ENCODE measurements at places on chromosomes 13 and 19. TPM values are rescaled to one million over a fixed set of nuclear protein-coding genes. Genes with fewer than 3 reads are reported as not detected.

Gene MEIOSIN
- total RNA-seq: not detected

Gene CEBPG
- total RNA-seq: 15.4 TPM

Gene SMIM44
- total RNA-seq: not detected

Gene DBP
- 9.8 TPM for total RNA-seq

Gene ATP4A
- total RNA-seq: not detected

DNA sequence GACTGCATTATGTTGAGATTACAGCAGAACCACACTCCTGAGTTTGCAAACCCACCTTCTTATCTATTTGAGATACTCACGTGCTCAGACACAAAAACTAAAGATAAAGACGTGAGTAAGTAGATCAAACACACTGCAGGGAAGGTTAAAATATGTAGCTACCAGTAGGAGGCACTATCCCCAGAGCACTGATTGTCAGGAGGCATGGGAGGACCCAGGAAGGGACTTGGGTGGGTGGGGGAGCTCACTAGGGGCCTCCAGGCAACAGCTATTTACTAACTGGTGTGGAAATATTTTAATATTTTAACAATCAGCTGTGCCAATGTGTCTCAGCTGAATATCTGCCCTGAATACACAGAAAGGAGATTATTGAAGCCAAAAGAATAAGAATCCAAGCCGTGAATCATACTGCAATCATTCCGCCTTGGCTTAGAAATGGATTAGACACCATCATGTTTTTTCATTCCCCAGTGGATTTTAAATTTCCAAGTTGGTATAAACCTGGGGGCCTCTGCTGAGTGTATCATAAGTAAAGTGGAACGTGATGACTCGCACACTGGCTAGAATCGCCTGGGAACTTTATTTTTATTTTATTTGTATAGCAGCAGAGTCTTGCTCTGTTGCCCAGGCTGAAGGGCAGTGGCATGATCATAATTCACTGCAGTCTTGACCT, 73.2 kb upstream of the CACNA1A start:
- H3K27me3 ChIP-seq: no peaks in the 10 kb centered on the region
- no peak overlapping the region for H3K4me3 ChIP-seq
- no peaks in the 10 kb centered on the region for H3K4me1 ChIP-seq
- DNase-seq: no peak
- H3K36me3 ChIP-seq: no peaks in the 10 kb centered on the region
- no peak overlapping the region for H3K27ac ChIP-seq

DNA sequence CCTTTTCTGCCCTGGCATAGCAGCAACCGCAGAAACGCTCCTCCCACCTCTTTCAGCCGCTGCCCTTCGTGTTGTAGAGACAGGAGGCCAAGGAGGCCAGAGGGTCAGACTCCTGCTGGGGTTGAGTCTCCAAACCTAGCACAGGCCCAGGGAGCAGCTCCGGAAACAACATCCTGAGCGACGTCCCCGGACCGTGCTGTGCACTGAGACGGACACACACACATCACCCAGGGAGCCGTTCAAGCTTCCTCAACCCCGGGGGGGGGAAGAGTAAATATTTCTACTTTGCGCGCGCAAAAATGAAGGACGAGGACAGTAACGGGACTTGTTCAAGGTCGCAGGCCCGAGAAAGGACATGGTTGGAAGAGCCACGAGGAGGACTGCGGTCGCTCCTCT, 657 bp downstream of the ZNF550 start:
- peaks cover 20% of the 10 kb centered on the region for H3K4me1 ChIP-seq
- H3K27ac ChIP-seq: peak overlapping the region; percentile 81
- no peaks in the 10 kb centered on the region for H3K27me3 ChIP-seq
- peak; percentile 16 for DNase-seq

DNA sequence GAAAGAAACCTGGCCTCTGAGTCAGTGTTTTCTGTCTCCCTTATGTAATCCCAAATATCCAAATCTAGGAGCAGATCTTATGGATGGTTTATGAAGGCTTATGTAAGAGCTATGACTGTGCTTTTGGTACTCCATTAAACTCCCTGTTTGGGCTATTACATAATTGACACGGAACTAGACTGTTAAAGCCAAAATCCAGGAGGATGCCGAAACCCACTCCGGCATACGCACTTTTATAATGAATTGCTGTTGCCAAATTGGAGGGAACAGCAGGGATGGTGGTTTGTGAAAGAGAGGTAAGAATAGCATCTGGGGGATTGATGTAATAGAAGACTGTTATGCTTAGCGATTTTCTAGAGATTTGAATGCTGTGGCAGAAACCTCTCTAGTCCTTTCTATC, 2.0 kb downstream of the MTUS2 start:
- no peak overlapping the region for H3K4me3 ChIP-seq
- H3K27me3 ChIP-seq: peaks cover 39% of the 10 kb centered on the region
- no peak overlapping the region for H3K27ac ChIP-seq

Gene DAND5
- total RNA-seq: 0.04 TPM

- no peaks in the 10 kb centered on the region for H3K27me3 ChIP-seq
- H3K4me3 ChIP-seq: no peak overlapping the region
- no peak overlapping the region for H3K27ac ChIP-seq
- peaks cover 8% of the 10 kb centered on the region for H3K4me1 ChIP-seq
Observed at GRCh38 chr19:8638078-8638619, 7.7 kb downstream of the NFILZ start.

GRCh38 chr13:21240586-21240985, 64.1 kb downstream of the MRPL57 start:
- H3K36me3 ChIP-seq: no peaks in the 10 kb centered on the region
- no peak overlapping the region for H3K4me3 ChIP-seq
- H3K27ac ChIP-seq: no peak overlapping the region
- DNase-seq: no peak

Gene COMP
- 13.8 TPM for total RNA-seq

DNA sequence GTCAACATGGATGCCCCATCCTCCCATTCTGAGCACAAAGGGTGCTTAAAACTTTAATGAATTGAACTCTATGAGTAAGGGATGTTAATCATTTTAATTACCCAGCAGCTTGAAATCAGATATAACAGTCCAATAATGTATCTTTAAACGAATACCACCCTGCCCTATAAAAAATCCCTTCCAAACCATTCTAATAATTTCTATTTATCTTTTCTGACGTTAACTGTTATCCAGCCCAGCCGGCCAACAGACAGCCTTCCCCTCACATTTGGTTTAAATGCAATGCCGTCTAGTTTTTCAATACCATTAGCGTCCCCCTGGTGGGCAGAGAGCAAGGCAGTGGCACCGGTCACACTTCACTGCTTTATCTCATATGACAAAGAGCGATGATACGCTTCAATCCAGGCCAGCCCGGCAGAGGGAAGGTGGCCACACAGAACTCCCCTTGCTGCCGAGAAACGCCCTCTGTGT, 402.2 kb upstream of the ZNF507 start:
- no peaks in the 10 kb centered on the region for H3K36me3 ChIP-seq
- no peak overlapping the region for H3K4me3 ChIP-seq
- no peak overlapping the region for H3K27ac ChIP-seq
- no peak for DNase-seq
- H3K27me3 ChIP-seq: no peaks in the 10 kb centered on the region

DNA sequence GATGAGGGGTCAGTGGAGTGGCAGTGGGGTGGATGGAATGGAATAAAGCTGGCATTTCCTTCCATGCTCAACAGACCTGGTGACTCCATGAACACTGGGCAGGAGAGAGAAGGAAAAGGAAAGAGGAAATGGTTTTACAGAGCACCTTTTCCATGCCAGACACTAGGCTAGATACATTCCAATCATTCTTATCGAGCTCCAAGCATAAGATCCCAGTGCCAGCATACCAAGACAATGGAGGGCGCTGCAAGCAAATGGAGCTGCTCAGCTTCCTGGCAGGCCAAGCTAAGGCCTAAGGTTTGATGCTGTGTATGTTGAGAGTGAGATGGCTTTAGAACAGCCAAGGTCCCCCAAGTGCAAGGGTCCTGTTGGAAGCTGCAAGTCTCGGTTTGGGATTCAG, 113.2 kb downstream of the HSPH1 start:
- H3K4me3 ChIP-seq: no peak overlapping the region
- H3K36me3 ChIP-seq: no peaks in the 10 kb centered on the region
- H3K4me1 ChIP-seq: peaks cover 17% of the 10 kb centered on the region
- H3K27ac ChIP-seq: no peak overlapping the region
- no peak for DNase-seq

DNA sequence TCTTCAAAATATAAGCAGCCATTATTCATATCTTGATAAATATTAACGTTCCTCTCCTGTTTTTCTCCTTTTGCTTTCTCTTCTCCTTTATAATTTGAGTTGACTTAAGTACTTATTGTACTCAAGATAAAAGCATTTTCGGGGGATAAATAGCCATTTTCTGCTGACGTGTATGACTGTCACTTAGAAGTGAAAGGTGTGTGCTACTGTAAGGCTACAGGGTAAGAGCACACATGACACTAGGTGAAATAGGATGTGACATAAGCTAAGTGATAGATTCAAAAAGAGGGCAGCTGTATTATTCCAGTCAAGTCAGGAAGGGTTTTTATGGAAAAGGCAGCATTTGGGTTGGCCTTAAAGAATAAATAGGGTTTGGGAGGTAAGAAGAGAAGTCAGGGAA, 128.5 kb downstream of the GPC6 start:
- H3K36me3 ChIP-seq: no peaks in the 10 kb centered on the region
- H3K4me1 ChIP-seq: no peaks in the 10 kb centered on the region
- DNase-seq: no peak

DNA sequence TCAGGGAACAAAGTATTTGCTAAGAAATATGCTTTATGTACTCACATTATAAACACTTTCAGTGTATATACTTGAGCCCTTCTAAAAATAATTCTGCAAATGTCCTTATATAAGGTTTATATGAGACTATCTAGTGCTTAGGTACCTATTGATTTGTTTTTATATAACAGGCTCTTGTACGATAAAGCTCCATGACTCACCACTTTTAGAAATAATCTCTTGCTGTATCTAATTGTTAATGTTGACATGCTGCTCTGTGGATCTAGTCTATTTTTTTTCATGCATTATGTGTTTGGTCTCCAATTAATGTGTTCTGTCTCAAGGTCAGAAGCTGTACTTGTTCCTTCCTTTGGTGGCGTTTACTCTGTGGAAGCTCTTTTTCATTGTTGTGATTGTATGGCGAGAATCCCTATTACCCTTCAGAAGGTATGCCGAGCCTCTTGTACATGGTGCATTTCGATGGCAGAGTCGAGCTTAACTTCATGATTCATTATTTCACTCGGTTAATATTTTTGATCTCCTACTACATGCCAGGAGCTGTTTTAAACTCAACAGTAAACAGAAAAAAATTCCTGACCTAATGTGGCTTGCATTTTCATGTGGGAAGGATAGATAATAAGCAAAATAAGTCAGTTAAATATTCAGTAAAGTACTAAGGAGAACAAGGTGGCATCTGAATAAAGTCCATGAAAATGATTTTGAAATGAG, 361.6 kb downstream of the COG6 start:
- no peak overlapping the region for H3K4me3 ChIP-seq
- H3K4me1 ChIP-seq: no peaks in the 10 kb centered on the region
- no peak overlapping the region for H3K27ac ChIP-seq
- no peaks in the 10 kb centered on the region for H3K27me3 ChIP-seq
- no peak for DNase-seq

GRCh38 chr13:51501592-51502152, 48.8 kb upstream of the INTS6 start:
- H3K27me3 ChIP-seq: no peaks in the 10 kb centered on the region
- no peaks in the 10 kb centered on the region for H3K36me3 ChIP-seq
- H3K4me1 ChIP-seq: no peaks in the 10 kb centered on the region
- no peak overlapping the region for H3K27ac ChIP-seq
- H3K4me3 ChIP-seq: no peak overlapping the region
- DNase-seq: no peak

Gene SIAH3
- total RNA-seq: 0.27 TPM

GRCh38 chr13:29270271-29270985, 325.1 kb downstream of the SLC7A1 start:
- DNase-seq: peak; percentile 5
- no peaks in the 10 kb centered on the region for H3K27me3 ChIP-seq
- H3K4me3 ChIP-seq: no peak overlapping the region
- H3K4me1 ChIP-seq: peaks cover 5% of the 10 kb centered on the region
- H3K27ac ChIP-seq: no peak overlapping the region

DNA sequence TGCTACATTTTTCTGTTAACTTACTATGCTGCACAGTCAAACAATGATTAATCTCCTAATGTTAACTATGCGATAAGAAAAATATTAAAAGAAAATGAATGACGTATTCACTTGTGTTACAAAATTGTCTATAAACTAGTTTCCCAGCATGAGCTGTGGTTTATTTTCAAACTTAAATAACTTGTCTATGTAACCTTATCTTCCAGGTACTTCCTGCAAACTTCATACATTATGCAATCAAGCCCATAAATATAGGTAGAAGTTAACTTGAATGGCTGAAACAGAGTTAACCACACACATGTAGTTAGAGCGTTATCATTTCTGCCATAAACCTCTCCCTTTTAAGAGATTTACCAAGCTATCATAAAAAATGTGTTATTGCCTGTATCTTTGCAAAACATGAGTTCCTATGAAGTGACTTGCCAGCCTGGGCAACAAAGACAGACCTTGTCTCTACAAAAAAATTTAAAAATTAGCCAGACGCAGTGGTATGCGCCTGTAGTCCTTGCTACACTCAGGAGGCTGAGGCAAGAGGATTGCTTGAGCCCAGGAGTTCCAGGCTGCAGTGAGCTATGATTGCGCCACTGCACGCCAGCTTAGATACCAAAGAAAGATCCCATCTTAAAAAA, 17.7 kb upstream of the KLF5 start:
- no peaks in the 10 kb centered on the region for H3K4me1 ChIP-seq
- DNase-seq: no peak
- H3K4me3 ChIP-seq: no peak overlapping the region
- H3K27me3 ChIP-seq: no peaks in the 10 kb centered on the region
- no peak overlapping the region for H3K27ac ChIP-seq
- no peaks in the 10 kb centered on the region for H3K36me3 ChIP-seq

DNA sequence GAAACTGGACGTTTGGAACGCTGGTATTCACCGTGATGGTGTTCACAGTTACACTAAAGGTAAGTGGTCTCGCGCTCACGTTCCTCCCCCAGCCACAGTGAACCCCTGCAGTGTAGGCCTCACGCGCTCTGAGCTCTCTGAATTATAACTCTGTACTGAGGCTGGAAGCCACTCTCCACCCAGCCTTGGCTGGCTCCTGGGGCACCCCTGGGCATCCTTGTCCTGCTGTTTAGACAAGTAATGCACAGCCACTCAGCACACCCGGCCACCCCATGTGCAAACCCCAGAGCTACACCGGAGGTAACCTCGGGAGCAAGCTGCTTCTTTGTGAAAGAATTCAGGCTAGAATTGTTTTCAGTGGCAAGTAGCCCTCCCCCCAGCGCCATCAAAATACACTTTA, 97.3 kb upstream of the MCF2L start:
- no peak overlapping the region for H3K4me3 ChIP-seq
- no peaks in the 10 kb centered on the region for H3K27me3 ChIP-seq
- H3K27ac ChIP-seq: no peak overlapping the region
- H3K36me3 ChIP-seq: peaks cover 25% of the 10 kb centered on the region
- no peak for DNase-seq

Measured in muscle of leg (tissue), 16 donors.